ENCODE measurements at places on chromosomes 2 and 18.

DNA sequence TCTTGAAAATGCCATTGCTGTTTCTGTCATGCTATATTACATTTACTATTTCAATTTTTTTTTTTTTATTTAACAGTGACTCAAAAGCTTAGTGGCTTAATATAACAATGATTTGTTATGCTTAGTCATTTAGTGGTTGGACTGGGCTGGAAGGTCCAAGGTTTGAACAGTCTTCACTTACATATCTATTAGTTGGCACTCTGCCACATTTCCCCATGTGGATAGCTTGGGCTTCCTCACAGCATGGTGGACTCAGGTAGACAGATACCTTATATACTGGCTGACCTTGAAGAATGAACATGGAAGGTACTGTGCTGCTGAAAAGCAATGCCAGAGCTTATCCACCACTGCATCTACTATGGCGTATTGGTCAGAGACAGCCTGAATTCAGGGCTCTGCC lies 909.5 kb upstream of the SOX11 start:
- no peaks in the 10 kb centered on the region for H3K4me1 ChIP-seq
- DNase-seq, result no peak
- H3K27me3 ChIP-seq, result no peaks in the 10 kb centered on the region
- H3K27ac ChIP-seq, result no peak overlapping the region

DNA sequence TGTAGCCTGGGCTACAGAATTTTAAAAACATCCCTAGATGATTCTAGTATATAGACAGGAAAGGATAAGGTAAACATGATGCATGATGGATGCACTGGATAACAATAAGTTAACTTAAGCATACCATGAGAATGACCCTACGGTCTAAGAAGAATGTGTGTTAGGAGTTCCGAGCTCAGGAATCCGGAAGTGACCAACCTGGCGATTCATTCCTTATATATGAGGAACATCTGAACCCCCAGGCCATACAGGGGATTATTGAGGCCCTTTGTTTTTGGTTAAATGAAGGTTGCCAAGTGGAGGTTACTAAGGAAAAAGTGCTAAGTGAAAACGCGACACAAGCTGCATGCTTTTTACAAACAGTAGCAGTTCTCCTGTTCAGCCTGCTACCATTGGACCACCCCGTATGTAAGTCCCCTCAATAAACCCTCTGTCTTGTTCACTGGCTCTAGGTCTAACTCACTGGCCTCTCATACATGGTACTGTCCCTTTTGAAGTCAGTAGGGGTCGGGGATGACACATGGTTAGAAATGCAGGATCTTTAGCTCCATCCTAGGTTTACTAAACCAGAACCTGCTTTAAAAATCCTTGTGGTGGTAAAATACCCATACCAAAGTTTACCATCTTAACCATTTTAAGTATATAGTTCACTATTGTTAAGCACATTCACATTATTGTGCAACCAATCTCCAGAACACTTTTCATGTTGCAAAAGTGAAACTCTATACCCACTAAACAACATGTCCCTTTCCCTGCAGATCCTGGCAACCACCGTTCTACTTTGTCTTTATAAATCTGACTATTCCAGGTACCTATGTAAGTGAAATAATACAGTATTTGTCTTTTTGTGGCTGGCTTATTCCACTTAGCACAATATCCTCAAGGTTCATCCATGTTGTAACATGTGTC lies 111.0 kb upstream of the MAP4K3 start:
- no peaks in the 10 kb centered on the region for H3K4me1 ChIP-seq
- H3K27ac ChIP-seq, result no peak overlapping the region
- H3K4me3 ChIP-seq, result no peak overlapping the region
- DNase-seq, result no peak
- H3K27me3 ChIP-seq, result no peaks in the 10 kb centered on the region
- H3K36me3 ChIP-seq, result no peaks in the 10 kb centered on the region

- H3K4me1 ChIP-seq, result no peaks in the 10 kb centered on the region
- H3K36me3 ChIP-seq, result no peaks in the 10 kb centered on the region
- H3K4me3 ChIP-seq, result no peak overlapping the region
- no peak overlapping the region for H3K27ac ChIP-seq
- no peak for DNase-seq
These were observed 53.0 kb downstream of the CYP26B1 start for GRCh38 chr2:72094701-72095100.

DNA sequence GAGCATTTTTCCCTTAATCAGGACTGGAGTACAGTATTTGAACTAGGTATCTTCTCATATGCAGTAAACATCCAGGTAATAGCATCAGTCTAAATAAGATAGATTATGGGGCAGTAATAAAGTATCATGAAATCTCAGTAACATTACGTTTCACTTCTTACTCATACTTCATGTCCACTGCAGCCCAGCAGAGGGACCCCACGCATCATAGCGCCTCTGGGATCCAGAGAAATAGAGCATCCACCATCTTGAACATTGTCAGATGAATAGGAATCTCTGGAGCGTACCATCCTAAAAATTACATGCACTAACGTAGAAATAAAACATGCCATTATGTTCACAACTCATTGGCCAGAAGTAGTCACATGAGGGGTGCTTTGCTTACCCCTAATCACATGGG lies 499.0 kb downstream of the CPS1 start:
- H3K27ac ChIP-seq, result no peak overlapping the region
- H3K4me3 ChIP-seq, result no peak overlapping the region
- no peaks in the 10 kb centered on the region for H3K27me3 ChIP-seq
- DNase-seq, result no peak
- no peaks in the 10 kb centered on the region for H3K4me1 ChIP-seq

GRCh38 chr18:13621886-13622619 lies 104.3 kb downstream of the FAM210A start:
- H3K27ac ChIP-seq, result no peak overlapping the region
- H3K4me3 ChIP-seq, result no peak overlapping the region
- peaks cover 10% of the 10 kb centered on the region for H3K36me3 ChIP-seq
- no peaks in the 10 kb centered on the region for H3K27me3 ChIP-seq
- no peak for DNase-seq
- H3K4me1 ChIP-seq, result no peaks in the 10 kb centered on the region

DNA sequence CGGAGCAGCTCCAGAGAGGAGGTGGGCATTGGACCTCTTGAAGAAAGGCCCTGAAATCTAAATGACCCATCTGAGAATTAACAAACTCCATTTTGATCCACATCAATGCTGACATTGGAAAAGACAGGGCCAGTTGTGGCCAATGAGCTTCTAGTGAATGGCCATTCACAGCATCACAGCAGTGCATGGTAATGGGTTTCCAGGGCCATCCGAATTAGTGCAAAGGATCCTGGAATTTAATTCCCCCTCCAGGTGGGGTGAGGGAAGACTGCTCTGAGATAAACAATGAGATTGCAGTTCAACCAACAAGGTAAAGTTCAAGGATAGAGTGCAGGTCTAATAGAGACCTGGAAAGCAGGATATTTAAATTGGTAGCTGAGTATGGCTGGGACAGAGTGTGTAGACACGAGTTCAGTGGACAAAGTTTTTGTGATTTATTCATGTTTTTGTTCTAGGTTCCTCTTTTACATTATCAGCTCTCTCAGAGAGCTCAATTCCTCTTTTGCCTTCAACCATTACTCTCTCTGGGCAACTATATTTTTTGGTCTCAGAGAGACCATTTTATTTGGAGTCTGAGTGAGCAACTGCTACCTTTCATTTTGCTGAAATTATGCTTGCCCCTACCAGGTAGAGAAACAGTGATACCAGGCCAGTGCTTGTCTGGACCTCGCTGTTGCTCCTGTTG lies 5.0 kb downstream of the TACR1 start:
- no peak overlapping the region for H3K27ac ChIP-seq
- H3K27me3 ChIP-seq, result peaks cover 3% of the 10 kb centered on the region
- H3K4me3 ChIP-seq, result no peak overlapping the region
- H3K4me1 ChIP-seq, result no peaks in the 10 kb centered on the region

GRCh38 chr2:241894056-241894641 lies 24.6 kb downstream of the RTP5 start:
- H3K4me3 ChIP-seq, result no peak overlapping the region
- peaks cover 3% of the 10 kb centered on the region for H3K36me3 ChIP-seq
- H3K27ac ChIP-seq, result no peak overlapping the region
- DNase-seq, result no peak
- H3K27me3 ChIP-seq, result no peaks in the 10 kb centered on the region
- H3K4me1 ChIP-seq, result no peaks in the 10 kb centered on the region

DNA sequence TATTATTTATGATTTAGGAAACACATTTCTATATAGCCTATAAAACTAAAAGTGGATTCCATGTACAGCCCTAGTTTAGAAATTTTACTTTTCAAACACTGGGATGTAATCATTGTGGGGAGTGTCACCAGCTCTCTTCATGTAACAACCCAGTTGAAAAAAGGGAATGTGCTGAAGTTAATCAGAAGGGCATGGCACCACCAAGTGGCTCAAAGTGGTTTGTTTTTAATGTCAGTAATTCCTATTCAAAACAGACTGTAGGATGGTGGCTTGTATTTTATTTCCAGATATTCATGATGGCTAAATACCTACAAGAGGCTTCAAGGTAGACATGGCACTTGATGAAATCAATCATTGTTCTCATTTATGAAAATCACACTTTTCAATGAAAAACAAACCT lies 58.1 kb upstream of the TMEM182 start:
- H3K36me3 ChIP-seq, result no peaks in the 10 kb centered on the region
- no peak for DNase-seq
- no peaks in the 10 kb centered on the region for H3K4me1 ChIP-seq
- no peak overlapping the region for H3K4me3 ChIP-seq

GRCh38 chr2:26606847-26607190 lies 34.3 kb downstream of the CIB4 start:
- H3K4me3 ChIP-seq, result no peak overlapping the region
- no peaks in the 10 kb centered on the region for H3K27me3 ChIP-seq
- no peaks in the 10 kb centered on the region for H3K4me1 ChIP-seq
- H3K36me3 ChIP-seq, result no peaks in the 10 kb centered on the region
- no peak overlapping the region for H3K27ac ChIP-seq

DNA sequence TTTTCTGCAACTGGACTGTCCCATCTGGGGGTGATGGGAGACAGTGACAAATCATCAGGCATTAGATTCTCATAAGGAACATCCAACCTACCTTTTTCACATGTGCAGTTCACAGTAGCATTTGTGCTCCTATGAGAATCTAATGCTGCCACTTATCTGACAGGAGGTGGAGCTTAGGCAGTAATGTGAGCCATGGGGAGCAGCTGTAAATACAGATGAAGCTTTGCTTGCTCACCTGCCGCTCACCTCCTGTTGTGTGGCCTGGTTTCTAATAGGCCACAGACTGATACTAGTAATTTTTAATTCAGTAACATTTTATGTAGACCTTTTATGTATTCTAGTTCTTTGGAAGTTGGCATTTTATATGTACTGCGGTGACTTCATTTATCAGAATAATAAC lies 180.1 kb upstream of the SPOPL start:
- no peak for DNase-seq
- no peak overlapping the region for H3K4me3 ChIP-seq
- no peak overlapping the region for H3K27ac ChIP-seq
- H3K36me3 ChIP-seq, result no peaks in the 10 kb centered on the region

GRCh38 chr18:29147944-29148343 lies 971.0 kb upstream of the CDH2 start:
- no peak overlapping the region for H3K4me3 ChIP-seq
- H3K36me3 ChIP-seq, result no peaks in the 10 kb centered on the region
- no peak for DNase-seq
- no peaks in the 10 kb centered on the region for H3K27me3 ChIP-seq

DNA sequence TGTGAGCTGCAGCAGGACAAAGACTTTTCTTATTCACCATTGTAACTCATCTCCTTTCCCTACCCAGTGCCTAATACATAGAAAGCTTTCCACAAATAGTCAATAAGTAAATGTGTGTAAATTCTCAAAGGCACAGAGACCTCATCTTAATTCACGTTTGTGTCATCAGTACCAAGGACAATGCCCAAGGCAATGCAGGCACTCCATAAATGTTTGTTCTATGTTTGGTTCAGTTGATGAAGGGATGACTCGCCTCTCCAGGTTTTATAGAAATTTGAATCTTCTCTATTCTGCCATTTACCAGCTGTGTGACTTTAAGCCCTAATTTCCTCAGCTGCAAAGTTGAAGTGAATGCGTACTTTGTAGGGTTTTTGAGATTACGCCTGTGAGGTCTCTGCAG lies 2.1 kb upstream of the MOGAT1 start:
- no peak overlapping the region for H3K27ac ChIP-seq
- H3K4me1 ChIP-seq, result peaks cover 2% of the 10 kb centered on the region
- no peak for DNase-seq
- H3K4me3 ChIP-seq, result no peak overlapping the region
- H3K36me3 ChIP-seq, result no peaks in the 10 kb centered on the region

DNA sequence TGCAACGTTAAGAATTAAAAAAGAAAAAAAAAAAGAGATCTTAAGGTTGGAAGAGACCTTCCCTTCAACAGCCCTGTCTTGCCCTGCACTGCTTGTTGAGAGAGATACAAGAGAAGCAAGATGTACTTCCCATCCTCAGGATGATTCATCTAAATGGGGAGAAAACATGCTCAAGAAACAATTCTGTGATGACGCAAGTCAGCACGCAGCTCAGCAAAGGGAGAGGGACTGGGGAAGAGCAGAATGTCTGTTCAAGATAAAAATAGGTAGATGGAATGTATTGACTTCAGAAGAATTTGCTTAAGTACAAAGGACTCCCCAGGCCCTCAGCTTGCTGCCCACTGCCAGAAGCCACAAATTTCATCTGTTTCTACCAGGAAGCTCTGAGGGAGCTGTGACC lies 198.2 kb upstream of the SPRED2 start:
- H3K4me1 ChIP-seq, result no peaks in the 10 kb centered on the region
- no peaks in the 10 kb centered on the region for H3K36me3 ChIP-seq
- H3K27me3 ChIP-seq, result no peaks in the 10 kb centered on the region

DNA sequence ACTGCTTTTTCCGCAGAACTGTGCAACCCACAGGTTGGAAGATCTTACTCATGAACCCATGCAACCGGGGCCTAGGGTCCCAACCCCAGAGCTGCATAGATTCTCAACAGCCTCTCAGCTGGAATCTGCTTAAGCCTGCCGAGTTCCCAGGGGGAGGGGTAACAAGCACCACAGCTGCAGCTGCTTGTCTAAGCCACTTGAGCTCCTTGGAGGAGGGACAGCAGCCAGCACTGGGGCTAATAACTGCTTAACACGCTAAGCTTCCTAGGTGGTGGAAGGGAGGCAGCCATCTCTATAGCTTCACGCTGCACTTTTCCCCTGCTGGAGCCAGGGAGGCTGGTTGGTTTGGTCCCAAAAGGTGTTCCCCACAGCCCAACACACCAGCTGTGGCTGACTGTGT lies 311.6 kb downstream of the DSC3 start:
- no peaks in the 10 kb centered on the region for H3K36me3 ChIP-seq
- H3K27me3 ChIP-seq, result no peaks in the 10 kb centered on the region
- DNase-seq, result no peak
- H3K4me3 ChIP-seq, result no peak overlapping the region
- no peaks in the 10 kb centered on the region for H3K4me1 ChIP-seq

Data from effector memory CD4-positive, alpha-beta T cell (primary cell).